ENCODE measurements at places on chromosomes 4 and X. TPM values are rescaled to one million over a fixed set of nuclear protein-coding genes. Genes with fewer than 3 reads are reported as not detected.

DNA sequence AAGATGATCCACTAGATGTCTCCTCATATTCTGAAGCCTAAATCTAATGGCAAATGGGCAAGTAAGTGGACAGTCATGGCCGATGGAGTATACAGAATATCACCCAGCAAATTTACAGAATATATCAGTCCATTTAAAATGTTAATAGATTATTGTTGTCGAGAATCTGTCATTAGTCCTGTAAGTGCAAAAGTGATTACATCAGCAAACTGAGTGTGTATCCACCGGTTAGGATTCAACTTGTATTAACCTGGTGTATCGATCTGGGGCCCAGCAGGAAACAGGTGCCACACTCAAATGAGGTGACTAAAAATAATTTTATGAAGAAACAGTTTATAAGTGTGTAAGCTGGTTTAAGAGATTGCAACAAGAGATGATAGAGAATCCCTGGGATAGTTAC is 367.9 kb upstream of the FAM47C start:
- no peak for DNase-seq

Gene CFAP47
- polyA plus RNA-seq = 1.1 TPM

GRCh38 chrX:151181088-151181487 is 4.7 kb downstream of the GPR50 start:
- DNase-seq = no peak

Gene CXorf65
- not detected for polyA plus RNA-seq

Measured in left renal pelvis (tissue), 4 donors.